ENCODE measurements at places on chromosomes 1 and 21. TPM values are rescaled to one million over a fixed set of nuclear protein-coding genes. Genes with fewer than 3 reads are reported as not detected.

The TMOD4 gene
- total RNA-seq: not detected

The RNU1-3 gene
- total RNA-seq: under 0.01 TPM

The CNKSR1 gene
- 1.8 TPM for total RNA-seq

The POGZ gene
- 22.0 TPM for total RNA-seq

The CFAP107 gene
- not detected for total RNA-seq

The GABRD gene
- total RNA-seq: not detected

The TFF3 gene
- total RNA-seq: 0.82 TPM

The PRAMEF1 gene
- total RNA-seq: not detected

The SLC6A9 gene
- total RNA-seq: 16.0 TPM

The OR2AK2 gene
- total RNA-seq: not detected

The HNRNPCL2 gene
- total RNA-seq: not detected

The HYI gene
- total RNA-seq: 55.9 TPM

The GJA4 gene
- 0.12 TPM for total RNA-seq

The MAP10 gene
- 0.68 TPM for total RNA-seq

The CHIA gene
- total RNA-seq: not detected

The TIE1 gene
- total RNA-seq: 1.5 TPM

The OLFML3 gene
- total RNA-seq: 623 TPM

The LENEP gene
- not detected for total RNA-seq

The C8A gene
- total RNA-seq: not detected

The CFAP45 gene
- 0.12 TPM for total RNA-seq

The UBL4B gene
- 0.51 TPM for total RNA-seq

The CHRM3 gene
- 0.09 TPM for total RNA-seq

The KCNT2 gene
- 8.2 TPM for total RNA-seq

The CD244 gene
- 4.0 TPM for total RNA-seq

The MAN1C1 gene
- 47.8 TPM for total RNA-seq

The TNNI3K gene
- not detected for total RNA-seq

The KDF1 gene
- total RNA-seq: not detected

The KRTAP7-1 gene
- total RNA-seq: not detected

The FNDC10 gene
- total RNA-seq: 23.8 TPM

The ERG gene
- total RNA-seq: 0.23 TPM

The S100A12 gene
- total RNA-seq: not detected

The FCER1G gene
- not detected for total RNA-seq

The PTGS2 gene
- 55.0 TPM for total RNA-seq

The FAM167B gene
- total RNA-seq: 0.68 TPM

The ADGRL4 gene
- 11.6 TPM for total RNA-seq

The DNAJC6 gene
- total RNA-seq: 0.26 TPM

The BACH1 gene
- total RNA-seq: 30.9 TPM

The SLC5A9 gene
- not detected for total RNA-seq

The OR10Z1 gene
- not detected for total RNA-seq

The FCRL4 gene
- total RNA-seq: not detected

The TTC24 gene
- not detected for total RNA-seq

The ILF2 gene
- total RNA-seq: 114 TPM

The TMEM82 gene
- total RNA-seq: not detected

The DDR2 gene
- total RNA-seq: 158 TPM

The UBE2U gene
- not detected for total RNA-seq

The MANEAL gene
- total RNA-seq: 2.1 TPM

The ALX3 gene
- not detected for total RNA-seq

The FCRL2 gene
- total RNA-seq: not detected

The IQGAP3 gene
- total RNA-seq: 0.58 TPM

The HAPLN2 gene
- total RNA-seq: not detected

The TCHH gene
- total RNA-seq: not detected

The PRDM15 gene
- 4.0 TPM for total RNA-seq

All from pericardium fibroblast (primary cell).